Endothelial cell (in vitro differentiated cells): ENCODE measurements at places on chromosomes 1 and 21. TPM values are rescaled to one million over a fixed set of nuclear protein-coding genes. Genes with fewer than 3 reads are reported as not detected.

Gene FHAD1
- total RNA-seq, result 2.1 TPM

Gene FAM72C
- 2.5 TPM for total RNA-seq

Gene PTPRC
- not detected for total RNA-seq

Gene RPE65
- not detected for total RNA-seq

Gene SLC35E2B
- 140 TPM for total RNA-seq

Gene PSEN2
- total RNA-seq, result 19.8 TPM

Gene OR2M3
- not detected for total RNA-seq

Gene SLC1A7
- not detected for total RNA-seq

Gene OR2L2
- not detected for total RNA-seq

Gene LCK
- total RNA-seq, result 1.1 TPM

Gene SPRR2G
- not detected for total RNA-seq

Gene CLDN19
- not detected for total RNA-seq
